ENCODE measurements at places on chromosomes 7 and 10.

DNA sequence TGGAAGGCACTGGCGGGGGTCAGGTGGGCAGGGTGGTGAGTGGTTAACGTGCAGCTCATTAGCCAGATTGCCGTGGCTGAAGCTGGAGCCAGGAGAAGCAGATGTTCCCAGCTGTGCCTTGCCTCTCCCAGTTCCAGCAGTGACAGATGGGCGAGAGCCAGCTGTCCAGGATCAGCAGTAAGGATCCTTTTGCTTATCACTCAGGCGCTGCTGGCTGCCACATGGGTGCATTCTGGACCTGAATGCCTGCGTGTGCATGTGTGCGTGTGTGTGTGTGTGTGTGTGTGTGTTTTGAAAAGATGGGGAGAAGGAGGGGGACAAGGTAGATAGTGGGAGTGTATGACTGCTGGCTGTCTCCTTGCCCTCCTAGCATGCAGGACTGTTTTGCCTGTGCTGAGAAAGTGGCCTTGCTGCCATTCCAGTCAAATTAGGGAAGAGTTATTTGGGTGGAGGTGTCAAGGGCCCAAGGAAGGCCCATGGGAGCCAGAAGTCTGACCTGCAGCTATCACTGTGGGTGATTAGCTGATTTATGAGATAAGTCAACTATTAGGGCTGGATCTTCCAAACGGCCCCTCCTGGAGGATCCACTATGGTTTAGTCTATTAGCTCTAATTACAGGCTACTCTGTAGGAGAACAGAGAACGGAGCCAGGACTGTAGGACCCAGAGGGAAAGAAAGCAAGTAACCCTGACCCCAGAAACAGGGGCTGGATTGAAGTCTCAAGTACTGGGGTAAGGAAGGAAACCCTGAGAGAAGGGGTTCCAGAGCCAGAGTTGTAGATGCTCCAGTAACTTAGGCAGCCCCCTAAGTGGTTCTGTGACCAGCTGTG, 3.3 kb downstream of the EPHA1 start:
- DNase-seq = no peak

GRCh38 chr10:116753759-116754158, 11.4 kb upstream of the HSPA12A start:
- DNase-seq = peak; percentile 76

DNA sequence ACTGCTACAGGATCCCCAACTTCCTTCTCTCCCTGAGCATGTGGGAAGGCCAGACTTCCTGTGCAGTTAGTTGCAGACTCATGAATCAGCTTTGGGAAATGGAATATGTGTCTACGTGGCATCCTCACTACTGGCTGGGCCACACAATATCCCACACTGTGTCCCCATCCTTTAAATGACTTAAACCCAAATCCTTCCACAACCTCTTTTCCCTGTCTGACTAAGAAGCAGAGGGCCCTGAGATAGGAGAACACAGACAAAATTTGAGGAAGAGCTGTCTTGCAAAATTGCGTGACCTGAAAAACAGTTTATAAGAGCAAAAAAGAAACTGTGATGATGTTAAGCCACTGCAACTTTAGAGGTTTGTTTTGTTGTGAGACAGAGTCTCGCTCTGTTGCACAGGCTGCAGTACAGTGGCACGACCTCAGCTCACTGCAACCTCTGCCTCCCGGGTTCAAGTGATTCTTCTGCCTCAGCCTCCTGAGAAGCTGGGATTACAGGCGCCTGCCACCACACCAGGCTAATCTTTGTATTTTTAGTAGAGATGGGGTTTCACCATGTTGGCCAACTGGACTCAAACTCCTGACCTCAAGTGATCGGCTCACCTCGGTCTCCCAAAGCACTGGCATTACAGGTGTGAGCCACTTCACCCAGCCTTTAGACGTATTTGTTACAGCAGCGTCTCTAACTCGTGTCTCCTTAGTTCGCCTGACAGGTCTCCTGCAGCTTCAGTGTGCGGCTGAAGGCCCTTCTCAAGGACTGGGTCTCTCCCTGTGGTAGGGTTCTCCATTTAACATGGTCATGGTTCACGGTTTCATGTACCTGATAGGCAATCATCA, 46.9 kb upstream of the SFMBT2 start:
- no peak for DNase-seq

DNA sequence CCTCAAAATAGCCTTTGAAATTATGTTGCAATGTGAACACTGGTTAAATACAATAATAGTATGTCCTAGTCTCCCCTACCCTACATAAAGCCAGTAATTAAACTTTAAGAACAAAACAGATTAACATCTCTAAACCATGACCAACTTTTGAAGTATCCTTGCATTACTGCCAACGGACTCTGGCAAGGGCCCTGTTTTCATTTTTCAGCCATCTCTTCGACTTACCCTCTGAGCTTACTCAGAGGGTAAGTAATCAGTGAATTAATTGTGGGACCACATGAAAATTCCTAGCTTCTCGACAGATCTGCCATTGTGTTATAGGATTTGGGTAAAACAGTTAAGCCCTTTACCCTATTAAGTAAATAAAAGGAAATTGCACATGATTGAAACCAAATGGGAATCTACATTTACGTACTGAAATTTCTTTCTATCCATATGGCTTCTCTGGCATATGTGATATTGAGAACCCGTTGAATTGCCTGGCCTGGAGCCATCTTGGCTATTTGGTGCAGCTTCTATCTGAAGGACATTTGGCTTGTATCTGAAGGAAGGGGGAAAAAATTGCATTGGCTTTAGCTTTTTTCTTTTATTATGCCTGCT, 39.6 kb downstream of the DYNC1I1 start:
- DNase-seq = peak; percentile 62

- peak; percentile 20 for DNase-seq
Observed at GRCh38 chr10:44974628-44975430, 3.8 kb downstream of the DEPP1 start.

DNA sequence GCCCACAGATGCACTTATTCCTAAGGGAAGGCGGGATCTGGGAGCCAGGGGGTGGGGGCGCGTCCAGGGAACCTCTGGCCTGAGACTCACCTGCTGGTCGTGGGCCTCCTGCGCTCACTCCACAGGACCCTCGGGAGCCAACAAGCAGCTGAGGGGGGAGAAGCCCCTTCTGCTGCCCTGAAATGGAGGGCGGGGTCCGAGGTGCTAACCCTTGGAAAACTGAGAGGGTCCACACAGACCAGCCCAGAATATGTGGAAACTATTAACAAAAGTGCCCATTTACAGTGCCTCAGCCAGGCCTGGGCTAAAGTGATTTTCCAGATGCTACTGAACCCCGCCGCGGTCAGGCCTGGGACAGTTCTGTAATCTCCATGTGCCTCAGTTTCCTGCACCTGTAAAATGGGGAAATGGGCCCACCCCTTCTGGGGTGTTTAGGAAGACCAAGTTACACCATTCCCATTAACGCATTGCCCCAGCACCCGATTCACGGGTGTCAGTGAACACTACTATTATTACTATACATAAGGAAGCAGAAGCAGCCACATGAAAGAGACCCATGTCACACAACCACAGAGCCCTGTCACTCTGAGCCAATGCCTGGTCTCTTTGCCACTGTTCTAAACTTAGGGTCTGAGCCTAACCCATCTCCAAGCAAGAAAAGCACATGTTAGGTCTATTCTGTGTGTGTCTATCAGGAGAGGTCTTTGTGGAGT, 630 bp upstream of the VSTM4 start:
- DNase-seq = no peak

- no peak for DNase-seq
Observed at GRCh38 chr10:74641659-74642058, 184.7 kb upstream of the KAT6B start.

DNA sequence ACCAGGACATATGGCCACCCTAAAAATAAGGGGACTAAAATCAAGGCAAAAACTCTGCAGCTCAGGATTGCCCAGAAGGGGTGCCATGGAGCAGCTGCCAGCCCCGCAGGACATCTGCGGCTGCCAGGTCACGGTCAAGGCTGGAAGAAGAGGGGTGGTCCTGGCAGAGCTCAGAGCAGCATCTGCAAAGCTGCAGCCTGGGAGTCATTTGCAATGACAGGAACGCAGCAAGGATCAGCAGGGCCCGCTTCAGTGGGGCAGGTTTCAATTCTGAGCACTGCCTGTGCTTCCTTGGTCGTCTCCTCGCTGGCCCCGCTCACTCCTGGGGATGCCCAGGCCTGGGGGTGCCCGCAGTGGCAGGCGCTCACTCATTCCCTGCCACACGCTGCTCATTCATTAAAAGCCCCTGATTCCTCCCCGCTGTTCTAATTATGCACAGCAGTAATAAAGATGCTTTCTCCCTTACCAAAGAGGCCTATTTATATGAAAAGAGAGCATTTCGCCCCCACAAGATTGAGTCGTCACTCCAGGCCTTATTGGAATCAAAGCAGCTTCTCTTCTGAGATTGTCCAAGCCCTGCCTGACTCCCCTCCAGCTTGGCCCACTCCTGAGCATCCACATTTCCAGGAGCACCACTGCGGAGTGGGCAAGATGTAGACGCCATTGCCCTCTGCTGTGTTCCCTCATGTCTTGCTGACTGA, 4.6 kb downstream of the HSPA12A start:
- DNase-seq = no peak

GRCh38 chr10:69632516-69633199, 2.6 kb downstream of the FAM241B start:
- DNase-seq = no peak

GRCh38 chr10:77873536-77874380, 52.8 kb downstream of the DLG5 start:
- DNase-seq = no peak

Data from NCI-H1105 (cell line).